Neural progenitor cell (in vitro differentiated cells): ENCODE measurements at places on chromosomes 2 and 18.

DNA sequence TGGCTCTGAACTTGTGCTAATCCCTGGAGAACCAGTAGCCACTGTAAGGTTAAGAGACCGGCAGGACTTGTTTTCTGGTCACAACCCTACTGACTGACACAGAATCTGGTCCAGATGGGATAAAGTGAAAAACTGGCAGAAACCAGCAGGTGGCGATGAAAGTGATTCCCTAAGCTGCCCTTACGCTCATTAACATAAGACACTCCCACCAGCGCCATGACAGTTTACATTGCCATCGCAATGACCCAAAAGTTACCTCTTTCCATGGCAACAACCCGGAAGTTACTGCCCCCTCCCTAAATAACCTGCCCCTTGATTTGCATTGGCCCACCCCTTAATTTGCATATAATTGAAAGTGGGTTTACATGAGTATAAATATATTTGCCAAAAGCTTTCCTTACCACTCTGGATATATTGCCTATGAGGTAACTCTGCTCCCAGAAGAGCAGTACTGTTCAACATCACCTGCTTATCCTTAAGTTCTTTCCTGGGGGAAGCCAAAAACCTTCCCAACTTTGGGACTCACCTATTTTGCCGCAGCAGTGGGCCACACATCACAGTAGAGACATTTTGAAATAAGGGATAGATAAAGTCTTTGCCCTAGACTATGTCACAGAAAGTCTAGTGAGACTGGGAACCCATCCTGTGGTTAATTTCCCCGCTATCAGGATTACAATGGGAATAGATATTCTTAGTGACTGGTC, 35.8 kb upstream of the AFF3 start:
- peak; percentile 74 for DNase-seq

GRCh38 chr2:241848761-241849615, 9.7 kb downstream of the PDCD1 start:
- no peak for DNase-seq

DNA sequence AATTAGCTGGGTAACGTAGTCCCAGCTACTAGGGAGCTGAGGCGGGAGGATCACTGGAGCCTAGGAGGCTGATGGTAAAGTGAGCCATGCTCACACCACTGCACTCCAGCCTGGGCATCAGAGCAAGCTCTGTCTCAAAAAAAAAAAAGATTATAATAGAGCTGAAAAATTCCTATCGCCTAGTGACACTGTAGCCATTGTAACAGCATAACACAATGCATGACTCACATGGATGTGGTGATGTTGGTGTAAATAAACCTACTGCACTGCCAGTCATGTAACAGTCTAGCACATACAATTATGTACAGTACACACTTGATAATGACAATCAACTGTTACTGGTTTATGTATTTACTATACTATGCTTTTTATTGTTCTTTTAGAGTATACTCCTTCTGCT, 39.6 kb downstream of the MGAT4A start:
- no peak for DNase-seq

GRCh38 chr2:167298017-167298416, 409.7 kb downstream of the XIRP2 start:
- DNase-seq = no peak

DNA sequence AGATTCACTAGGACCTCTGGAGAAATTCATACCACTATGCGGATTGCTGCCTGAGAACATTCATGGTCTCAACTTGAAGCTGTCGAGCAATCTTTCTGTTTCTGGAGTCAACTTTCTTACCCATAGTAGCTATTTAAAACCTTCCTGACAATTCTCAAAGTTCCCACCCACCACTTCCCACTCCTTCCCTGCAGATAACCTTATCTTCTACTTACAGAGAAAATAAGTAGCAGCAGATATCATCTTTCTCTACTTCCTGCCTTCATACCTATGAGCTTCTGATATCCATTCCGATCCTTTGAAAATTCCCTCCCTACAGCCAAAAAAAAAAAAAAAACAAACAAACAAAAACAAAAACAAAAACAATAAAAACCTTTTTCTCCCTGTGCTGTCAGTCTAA, 81.2 kb upstream of the CYRIA start:
- no peak for DNase-seq

DNA sequence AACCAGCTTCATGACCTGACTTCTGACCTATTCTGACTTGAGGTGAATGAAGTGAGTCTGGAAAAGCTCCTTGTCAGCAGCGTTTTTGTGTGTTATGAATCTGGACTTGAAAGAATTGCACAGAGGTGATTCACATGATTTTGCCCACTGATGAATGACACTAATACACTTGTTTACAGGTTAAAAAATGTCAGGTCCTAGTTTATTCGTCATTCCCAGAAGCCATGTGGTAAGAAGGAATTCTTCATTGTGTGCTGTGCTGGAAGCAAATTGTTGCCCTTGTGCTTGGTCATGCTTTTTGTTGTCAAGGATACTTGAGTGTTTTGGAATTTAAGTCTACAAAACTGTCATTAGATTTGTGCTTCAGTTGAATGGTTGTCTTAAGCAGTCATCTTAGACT, 15.5 kb downstream of the SEC11C start:
- no peak for DNase-seq

- DNase-seq = no peak
These were observed 529.6 kb downstream of the NR4A2 start for GRCh38 chr2:155802888-155803287.

DNA sequence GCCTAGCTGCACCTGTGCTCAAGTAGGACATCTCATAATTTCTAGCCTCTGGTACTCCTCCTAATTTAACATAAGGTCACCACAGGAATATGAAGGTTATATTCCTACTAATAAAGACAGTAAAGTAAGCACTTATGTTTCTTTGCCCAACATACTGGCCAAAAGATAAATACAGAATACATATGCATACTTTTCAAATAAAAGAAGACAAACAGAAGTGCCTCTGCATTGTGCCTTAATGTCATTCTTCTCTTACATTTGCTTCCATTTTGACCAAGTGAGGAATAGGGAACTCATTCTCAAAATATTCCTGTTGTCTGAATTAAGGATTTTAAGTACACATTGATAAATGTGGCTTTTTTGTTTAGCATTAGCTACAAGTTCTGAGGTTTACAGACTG, 5.6 kb downstream of the BCL11A start:
- DNase-seq = no peak

DNA sequence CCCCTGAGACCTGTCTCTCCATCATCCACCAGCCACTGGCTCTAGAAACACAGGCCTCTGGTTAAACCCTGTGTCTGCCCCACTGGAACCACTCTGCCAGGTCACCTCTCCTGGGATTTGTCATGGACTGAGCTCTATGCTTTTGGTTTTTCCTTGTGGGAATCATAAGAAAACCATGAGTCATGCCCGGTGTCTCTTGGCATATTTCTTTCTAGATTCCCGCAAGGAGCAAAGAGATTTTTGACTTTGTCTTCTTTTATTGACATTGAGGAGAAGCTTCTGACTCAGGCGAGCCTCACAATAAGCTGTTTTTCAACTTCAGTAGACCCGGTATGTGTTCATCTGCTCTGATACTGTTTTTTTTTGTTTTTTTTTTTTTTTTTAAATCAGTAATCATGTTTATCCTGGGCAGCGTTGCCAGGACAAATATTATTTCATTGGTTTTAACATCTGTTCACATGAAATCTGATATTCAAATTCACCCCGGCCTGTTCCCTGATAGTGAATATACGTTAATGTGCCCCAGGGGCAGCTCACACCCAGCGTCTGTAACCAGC, 207.1 kb downstream of the ACKR3 start:
- no peak for DNase-seq

GRCh38 chr2:112204411-112204810, 50.4 kb downstream of the ZC3H8 start:
- DNase-seq = peak; percentile 10

DNA sequence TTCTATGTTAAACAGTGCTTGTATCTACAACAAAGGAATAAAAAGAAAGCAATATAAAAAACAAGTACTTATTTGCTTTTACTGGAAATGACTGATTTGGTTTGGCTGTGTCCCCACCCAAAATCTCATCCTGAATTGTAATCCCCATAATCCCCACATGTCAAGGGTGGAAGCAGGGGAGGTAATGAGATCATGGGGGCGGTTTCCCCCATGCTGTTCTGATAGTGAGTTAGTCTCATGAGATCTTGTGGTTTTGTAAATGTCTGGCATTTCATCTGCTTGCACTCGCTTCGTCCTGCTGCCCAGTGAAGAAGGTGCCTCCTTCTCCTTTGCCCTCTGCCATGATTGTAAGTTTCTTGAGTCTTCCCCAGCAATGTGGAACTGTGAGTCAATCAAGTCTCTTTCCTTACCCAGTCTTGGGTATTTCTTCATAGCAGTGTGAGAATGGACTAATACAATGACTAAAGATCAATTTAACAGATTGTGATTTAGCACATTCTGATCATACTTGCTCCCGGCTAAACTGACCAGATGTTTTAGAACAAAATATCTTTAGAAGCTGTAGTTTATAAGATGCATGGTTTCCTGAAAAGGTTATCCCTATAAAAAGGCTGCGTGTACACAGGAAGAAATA, 19.9 kb downstream of the PTH2R start:
- no peak for DNase-seq

DNA sequence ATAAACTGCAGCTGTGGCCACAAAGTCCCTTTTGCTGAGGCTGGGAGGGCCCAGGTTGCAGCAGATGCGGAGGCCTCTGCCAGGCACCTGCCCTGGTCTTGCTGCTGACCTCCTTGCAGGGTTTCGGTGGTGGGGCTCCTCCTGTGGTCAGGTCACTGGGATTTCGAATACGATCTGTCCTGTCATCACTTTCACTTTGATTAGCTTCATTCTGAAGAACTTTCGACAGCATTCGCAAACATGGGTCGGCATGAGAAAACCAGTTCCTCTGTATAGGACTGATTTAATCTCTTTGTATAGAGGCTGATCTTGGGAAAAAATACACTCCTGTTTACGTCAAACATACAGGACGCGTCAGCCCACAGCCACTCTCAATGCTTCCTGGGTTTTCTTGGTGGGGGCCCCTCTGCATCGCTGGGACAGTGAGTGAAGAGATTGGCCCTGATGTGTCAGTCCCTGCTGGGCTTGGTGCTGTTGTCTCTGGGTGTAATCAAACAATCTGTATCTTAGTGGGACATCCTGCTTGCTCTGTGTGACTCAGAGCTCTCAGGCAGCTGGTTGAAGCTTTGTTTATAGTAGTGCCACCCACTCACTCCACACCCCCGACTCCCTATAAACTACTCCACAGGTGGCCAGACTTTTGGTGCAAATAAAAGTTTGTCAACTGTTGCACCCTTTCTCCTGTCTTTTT, 209.4 kb upstream of the CXCR4 start:
- no peak for DNase-seq

DNA sequence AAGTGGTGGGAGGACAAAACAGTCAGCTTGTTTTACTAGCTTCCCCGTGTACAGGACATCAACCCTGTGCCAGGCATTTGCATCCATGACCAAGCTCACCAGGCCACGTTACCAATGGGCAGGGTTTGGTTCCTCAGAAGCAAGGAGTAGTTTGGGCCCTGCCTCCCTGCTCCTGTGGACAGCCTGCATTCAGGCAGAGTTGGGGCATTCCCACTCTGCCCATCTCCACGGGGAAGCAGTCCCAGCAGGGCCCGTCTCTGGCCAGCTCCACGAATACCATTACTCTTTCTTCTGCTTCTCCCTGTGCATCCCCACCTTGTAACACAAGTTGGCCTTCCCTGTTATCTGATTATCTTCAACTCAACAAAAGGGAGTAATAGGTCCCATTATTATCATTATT, 54.0 kb upstream of the RIOK3 start:
- DNase-seq = peak; percentile 4

DNA sequence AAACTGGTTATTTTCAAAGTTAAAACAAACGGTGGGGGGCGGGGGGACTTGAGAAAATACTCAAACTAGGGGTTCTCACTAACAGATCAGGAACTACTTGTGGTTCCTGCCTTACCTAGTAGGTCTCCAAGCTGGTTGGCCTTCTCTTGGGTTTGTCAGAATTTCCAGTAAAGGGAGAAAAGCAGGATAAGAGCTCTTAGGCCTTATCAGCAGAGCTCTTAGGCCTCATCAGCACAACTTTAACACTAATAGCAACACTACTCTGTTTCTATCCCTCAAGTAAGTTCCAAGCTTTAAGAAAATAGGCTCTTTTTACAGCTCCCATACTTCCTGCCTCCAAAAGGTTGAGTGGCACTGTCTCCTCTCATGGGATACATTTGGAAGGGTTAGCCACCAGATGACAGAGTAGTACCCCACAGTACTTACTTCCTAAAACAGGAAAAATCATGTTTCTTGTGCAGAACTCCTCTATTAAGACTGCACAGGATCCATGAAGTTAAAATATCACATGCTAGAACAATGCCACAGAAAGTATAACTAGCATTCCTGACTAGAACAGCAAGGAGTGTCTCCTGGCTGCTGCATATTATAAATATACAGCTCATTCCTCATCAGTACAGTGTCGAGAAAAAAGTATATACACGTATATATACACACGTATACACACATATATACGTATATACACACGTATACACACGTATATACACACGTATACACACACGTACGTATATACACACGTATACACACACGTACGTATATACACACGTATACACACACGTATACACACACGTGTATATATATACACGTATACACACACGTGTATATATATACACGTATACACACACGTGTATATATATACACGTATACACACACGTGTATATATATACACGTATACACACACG, 6.1 kb downstream of the FBXO11 start:
- DNase-seq = no peak

- no peak for DNase-seq
These were observed 53.1 kb downstream of the CHRNA1 start for GRCh38 chr2:174711206-174711605.

- DNase-seq = no peak
These were observed 326.9 kb upstream of the SMIM21 start for GRCh38 chr18:75754433-75754832.

DNA sequence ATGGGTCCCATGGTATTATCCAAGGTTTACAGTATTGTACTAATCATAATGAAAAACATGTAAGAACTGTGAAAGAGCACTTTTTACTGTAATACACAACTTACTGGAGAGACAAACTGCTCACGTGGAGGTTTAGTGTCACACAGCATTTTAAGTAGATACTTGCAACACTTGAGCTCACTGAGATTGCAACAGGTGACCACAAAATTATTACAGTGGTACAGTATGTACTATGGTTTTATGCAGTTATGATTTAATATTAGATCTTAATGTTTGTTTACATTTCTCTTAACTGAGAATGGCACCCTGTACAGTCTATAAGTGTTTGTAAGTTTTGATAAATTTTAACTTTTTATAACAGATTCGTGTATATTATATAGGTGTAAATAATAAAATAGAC, 118.6 kb upstream of the SKOR2 start:
- DNase-seq = no peak

DNA sequence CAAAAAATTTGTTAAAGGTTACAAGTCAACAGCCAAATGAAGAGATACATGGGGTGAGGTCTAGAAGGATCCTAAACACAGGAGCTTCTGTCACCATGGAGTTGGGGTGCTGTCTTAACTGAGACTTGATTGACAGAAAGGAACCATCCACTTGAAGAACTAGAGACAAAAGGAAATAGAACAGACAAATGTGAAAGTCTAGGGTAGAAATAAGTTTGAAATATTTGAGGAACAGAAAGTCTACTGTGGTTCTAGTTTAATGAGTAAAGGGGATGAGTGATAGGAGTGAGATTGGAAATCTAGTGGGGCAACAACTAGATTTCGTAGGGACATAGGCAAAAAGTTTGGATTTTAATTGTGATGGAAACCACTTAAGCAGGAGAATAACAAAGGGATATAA, 18.7 kb downstream of the RBBP8 start:
- DNase-seq = no peak
